ENCODE measurements at places on chromosomes 1 and 21.

- no peak for DNase-seq
Measured at GRCh38 chr1:7267493-7267892, 482.2 kb downstream of the CAMTA1 start.

- no peak for DNase-seq
Measured at GRCh38 chr1:183543619-183544204, 46.5 kb downstream of the NCF2 start.

GRCh38 chr1:170252851-170253579, 107.3 kb downstream of the NTMT2 start:
- no peak for DNase-seq

DNA sequence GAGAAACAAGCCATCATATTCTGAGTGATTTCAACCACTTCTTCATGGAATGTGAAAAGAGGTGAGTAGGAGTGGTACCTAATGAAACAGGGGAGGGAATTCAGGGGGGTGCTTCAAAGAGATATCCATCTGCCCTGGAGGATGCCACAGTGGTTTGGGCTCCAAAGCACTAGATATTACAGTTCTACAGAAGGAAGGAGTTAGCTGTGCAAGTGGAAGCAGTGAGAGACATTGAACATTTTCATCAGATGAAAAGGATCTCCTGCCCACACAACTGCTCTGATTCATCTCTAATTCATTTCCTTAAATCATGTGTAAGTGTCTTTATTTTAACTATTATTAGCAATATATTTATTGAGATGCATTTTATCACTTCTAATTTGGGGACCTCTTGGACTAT, 2.8 kb upstream of the RGS5 start:
- DNase-seq, result no peak

GRCh38 chr21:34345892-34346291, 17.9 kb upstream of the KCNE2 start:
- no peak for DNase-seq

DNA sequence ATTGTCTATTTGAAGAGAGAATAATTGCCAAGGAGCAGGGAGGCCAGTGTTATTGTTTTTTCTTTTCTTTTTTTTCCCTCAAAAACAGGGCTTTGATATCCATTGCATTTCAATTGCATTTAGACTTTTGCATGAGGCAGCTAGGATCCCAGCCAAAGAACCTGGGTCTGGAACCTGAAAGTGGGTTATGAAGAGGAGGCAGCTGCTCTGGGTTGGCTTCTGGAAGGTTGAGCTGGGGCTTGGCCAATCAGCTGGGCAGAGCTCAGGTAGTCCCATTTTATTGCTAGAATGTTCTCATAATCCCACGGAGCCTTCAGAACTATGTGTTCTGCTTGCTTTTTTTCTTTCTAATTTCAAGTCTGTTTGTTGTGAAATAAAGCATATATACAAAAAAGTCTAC, 218.9 kb downstream of the CAMTA1 start:
- DNase-seq, result no peak

GRCh38 chr1:244952940-244953339, 88.6 kb upstream of the HNRNPU start:
- no peak for DNase-seq

DNA sequence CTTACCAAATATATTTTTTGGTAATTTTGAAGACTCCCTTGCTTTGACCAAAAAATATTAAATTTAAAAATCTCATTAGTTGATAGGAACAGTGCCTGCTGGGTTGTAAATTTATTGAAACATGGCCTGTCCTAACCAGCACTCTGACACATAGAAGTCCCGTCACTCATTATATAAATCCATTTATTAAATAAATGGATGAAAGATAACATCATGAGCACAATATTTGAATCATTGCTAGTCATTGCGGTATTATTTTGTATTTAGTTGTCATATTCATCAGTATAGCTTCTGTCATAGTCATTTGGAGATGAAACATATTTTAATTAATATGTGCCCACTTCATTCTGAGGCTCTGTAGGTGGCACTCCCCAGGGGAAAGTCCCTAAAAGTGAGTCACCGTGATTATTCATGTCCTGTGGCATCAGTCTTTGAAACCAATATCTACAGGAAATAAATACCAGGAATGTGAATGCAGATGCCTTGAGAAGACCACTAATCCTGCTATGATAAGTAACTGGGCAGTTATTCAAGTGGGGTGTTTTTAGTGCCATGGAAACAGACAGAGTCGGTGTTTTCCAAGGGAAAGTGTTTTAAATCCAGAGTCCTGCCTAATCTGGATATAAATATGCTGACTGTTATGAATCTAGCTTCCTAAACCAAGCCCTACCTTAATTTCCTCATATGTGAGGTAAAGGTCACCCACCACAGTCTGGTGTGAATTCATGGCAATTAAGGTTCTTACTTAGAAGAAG, 302.0 kb downstream of the DUSP10 start:
- no peak for DNase-seq

- DNase-seq, result no peak
Measured at GRCh38 chr1:154186177-154186576, 5.7 kb downstream of the TPM3 start.

DNA sequence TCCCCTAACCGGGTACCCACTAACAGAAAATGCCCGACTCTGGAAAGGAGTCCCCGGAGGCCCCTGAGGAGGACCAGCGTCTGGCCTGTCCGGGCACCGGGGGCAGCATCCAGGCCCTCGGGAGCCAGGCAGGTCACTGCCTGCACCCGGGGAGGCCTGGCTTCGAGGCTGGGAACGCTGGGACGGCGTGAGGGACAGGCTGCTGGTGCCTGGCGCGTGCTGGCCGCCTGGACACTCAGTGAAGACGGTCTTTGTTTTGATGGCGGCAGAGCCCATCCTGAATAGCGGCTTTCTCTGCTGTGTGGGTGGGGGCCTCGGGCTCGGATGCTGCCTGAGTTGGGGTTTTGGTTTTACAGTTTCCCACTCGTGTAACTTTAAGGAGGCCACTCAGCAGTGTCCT, 37.6 kb downstream of the PRKCZ start:
- DNase-seq, result no peak

GRCh38 chr1:183674339-183674738, 21.2 kb upstream of the APOBEC4 start:
- DNase-seq, result no peak

GRCh38 chr1:214550013-214550856, 1.2 kb downstream of the PTPN14 start:
- DNase-seq, result no peak

DNA sequence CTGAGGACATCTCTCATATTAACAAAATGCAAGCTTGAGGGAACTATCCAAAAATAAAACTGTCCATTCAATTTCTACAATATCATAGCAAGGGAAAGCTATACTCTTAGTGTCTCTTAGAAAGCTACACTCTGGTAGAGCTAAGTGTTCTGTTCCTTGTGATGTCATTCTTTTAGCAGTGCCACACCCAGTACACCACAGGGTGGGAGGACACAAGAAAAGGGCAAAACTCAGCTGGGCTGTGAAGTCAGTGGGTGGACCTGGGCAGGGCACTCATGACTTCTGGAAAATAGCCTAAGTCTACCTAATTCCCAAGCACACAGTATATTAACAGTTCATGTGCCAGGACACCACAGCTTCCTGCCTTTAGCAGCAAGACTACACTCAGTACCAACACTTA, 42.2 kb upstream of the TNFSF4 start:
- no peak for DNase-seq

DNA sequence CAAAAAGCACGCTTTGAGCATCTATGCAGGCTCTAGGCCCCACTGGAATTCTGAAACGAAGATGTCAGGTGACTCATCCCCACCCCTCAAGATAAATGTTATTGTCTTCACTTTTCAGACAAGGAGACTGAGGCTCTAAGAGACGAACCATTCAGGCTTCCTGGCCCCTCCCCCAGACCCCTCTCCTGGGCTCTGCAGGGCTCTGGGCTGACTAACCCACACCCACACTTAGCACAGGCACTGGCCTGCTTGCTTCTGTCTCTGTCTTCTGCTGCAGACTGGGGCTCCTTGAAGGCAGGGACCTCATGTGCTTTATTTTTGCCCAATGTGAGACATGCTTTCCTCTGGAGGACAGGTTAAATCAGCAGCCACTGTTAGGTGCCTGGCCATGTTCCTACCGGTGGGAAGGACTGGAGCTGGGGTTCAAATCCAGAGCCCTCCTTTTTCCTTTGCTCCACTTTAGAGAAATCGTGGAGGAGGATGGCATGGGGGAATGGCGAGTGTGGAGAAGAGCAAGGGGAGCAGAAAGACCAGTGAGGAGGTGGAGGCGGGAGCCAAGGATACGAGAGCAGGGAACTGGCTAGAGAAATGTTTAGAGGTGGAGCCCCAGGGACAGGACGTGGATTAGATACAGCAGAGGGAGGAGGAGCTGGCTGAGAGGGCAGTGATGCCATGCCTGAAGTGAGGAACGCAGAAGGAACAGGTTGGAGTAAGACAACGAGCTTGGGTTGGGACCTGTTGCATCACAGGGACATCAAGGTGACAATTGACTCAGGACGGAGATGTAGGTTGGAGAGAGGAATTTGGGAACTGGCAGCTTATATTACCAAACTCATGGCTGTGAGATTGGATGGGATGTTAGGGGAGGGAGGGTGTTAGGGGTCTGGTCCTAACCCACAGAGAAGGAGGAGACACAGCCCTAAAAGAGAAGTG, 1.7 kb downstream of the TMEM125 start:
- DNase-seq, result no peak

DNA sequence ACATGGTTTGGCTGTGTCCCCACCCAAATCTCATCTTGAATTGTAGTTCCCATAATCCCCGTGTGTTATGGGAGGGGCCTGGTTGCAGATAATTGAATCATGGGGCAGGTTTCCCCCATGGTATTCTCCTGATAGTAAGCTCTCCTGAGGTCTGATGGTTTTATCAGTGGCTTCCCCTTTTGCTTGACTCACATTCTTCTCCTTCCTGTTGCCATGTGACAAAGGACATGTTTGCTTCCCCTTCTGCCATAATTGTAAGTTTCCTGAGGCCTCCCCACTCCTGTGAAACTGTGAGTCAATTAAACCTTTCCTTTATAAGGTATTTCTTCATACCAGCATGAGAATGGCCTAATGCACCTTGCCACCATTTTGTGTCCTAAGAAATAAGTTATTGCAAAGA, 415.0 kb downstream of the COL11A1 start:
- DNase-seq, result no peak

DNA sequence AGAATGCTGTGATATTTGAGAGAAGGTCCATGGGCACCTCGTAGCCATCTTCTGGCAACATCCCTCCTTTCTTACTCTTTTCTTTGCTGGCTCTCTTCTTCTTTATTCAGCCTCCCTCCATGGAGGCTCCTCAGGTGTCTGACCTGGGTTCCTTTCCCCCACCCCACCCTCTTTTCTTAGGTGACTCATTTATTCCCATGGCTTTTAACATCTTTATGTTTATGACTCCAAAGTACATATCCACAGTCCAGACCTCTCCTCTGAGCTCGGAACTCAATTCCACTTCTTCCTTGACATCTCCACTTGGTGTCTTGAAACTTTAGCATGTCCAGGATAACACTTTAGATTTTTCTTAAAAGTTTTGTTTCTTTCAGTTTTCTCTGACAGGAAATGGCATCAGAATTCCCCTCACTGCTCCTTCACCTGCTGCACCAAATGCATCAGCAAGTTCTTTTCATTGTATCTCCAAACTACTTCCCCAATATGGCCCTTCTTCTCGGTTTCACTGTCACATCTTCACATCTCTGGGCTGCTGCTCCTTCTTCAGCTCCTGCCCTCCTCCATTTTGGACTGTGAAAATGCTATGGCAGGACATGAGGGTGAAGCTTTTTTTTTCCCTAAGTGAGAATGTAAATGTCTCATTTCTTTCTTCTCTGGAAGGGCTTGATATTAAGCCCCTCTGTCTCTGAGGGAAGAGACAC, 95.9 kb downstream of the GIPC2 start:
- no peak for DNase-seq

DNA sequence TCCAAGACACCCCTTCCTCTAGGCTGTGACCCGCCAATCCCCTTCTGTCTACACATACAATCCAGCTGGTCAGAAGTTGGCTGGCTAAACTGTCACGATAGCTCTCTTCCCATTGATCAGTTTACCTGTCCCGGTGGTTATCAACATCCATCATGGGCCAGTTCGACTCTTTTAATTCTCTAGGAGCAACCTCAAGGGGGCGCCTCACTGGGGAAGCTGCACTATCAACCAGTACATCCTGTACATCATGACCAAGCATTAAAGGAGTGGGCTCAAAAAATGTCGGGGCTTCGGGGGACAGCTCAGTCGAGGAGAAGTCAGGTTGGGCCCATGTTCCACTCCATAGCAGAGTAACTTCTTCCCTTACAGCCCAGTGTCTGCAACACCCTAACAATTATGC, 53.2 kb upstream of the B3GALNT2 start:
- no peak for DNase-seq

- no peak for DNase-seq
Measured at GRCh38 chr21:26443291-26443690, 129.8 kb downstream of the CYYR1 start.
